ENCODE measurements at places on chromosomes 11 and 22.

DNA sequence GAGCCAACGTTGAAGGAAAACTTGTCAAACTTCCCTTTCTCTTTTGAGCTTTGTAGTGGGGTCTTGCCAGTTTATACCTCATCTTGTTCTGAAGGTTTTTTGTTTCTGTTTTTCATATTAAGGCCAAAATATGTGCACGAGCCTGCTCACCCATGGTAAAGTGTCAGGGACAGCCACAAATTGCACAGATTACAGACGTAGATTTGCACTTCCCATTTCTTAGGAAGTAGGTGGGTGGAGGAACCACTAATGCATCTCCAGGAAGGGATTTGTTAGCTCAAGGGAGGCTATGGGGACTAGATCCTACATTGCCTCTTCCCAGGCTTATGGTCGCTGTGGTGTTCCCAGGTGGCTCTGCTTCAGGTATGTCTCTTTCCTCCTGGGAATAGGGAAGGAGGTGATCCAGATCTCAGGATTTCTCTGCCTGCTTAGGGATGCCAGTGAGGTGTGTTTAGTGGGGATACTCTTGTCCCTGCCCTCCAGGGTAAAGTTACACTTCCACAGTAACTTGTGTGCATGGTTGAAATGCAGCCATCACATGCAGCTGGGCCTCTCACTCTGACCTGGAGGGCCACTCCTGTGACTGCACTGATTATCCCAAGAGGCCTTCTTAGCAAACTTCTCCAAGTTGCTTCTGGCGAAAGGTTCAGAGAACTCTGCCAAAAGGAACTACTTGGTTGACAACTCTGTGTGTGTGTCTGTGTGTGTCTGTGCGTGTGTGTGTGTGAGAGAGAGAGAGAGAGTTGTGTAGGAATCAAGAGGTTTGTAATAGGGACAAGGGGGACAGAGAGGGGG lies 9.8 kb downstream of the PPFIBP2 start:
- no peak for DNase-seq

DNA sequence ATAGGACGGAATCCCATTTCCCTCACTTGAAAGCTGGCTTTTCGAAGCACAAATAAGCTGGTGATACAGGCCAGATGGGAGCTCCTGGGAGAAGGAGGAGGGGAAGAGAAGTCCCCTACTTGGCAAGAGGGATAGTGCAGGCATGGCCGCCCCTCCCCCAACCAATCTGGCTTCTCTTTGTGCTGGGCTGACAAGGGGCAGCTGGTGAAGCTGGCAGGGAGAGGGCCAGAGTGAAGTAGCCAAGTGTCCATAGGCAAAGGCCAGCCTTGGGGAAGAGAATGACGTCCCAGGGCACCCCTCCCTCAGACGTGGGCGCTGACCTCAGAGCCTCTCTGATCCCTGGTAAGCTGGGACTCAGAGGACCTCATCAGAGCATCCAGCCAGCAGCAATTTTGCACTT lies 78.7 kb upstream of the GRAMD1B start:
- no peak for DNase-seq

DNA sequence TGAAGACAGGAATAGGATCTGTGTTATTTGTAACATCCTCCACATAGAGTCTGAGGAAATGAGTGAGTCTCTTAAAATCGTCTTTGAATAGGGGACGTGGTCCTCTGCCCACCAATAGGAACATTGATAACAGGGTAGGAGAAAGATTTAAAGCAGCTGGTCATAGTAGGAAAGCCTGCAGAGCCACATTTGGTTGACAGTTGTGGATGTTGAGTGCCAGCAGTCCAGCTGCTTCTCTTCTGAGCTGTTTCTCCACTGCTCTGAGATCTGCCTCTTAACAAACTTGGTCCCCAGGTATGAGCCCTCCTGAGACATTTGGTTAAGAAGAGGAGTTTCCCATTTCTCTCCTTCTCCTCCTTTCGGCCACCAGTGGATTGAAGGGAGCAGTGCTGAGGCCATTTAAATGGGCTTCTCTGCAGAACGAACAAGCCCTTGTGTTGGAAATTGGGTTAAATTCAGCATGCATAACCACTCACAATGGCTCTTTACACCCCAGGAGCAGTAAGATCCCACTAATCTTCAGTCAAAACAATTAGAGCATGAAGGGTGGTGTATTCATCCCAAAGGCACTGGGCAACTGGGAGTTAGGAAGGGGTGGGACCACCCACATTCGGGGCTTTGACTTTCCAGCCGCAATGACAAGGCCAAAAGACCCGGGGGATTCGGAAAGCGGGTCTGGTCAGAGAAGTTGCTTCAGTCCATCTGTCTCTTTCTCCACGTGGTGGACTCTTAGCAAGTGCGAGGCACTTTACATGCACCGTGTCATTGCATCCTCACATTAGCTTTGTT lies 32.3 kb downstream of the MIAT start:
- DNase-seq, result no peak

DNA sequence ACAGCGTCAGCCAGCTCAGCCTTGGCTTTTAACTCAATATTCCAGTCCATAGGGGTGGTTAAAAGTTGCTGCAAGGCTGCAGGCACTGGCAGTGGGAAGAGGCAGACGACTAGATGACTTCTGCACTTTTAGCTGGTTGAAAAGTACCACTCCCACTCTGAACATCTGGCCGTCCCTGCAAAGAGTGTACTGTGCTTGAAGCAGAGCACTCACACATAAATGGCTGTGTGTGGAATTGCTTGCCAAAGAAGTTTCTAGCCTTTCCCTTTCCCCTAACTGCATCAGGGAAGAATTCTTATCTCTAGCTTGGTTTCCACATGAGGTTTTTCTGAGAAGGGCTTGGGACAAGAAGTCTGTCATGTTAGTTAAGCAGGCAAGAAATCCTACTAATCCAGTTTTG lies 5.1 kb upstream of the PHLDB1 start:
- no peak for DNase-seq

GRCh38 chr11:232783-233565 lies 3.2 kb downstream of the SIRT3 start:
- no peak for DNase-seq

DNA sequence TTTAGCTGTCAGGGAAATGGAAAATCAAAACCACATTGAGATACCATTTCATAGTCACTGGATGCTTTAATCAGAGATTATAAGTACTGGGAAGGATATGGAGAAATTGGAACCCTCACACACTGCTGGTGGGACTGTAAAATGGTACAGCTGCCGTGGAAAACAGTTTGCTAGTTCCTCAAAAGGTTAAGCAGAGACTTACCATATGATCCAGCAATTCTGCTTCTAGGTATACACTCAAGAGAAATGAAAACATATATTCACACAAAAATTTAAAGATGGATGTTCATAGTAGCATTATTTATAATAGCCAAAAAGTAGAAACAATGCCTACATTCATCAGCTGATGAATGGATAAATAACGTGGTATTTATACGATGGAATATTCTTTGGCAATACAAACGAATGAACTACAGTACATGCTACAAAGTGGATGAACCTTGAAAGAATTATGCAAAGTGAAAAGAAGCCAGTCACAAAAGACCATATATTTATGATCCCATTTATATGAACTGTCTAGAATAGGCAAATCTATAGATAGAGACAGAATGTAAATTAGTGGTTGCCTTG lies 23.0 kb downstream of the RNF121 start:
- no peak for DNase-seq

- no peak for DNase-seq
Measured at GRCh38 chr11:123822599-123822998, 16.4 kb upstream of the OR6M1 start.

DNA sequence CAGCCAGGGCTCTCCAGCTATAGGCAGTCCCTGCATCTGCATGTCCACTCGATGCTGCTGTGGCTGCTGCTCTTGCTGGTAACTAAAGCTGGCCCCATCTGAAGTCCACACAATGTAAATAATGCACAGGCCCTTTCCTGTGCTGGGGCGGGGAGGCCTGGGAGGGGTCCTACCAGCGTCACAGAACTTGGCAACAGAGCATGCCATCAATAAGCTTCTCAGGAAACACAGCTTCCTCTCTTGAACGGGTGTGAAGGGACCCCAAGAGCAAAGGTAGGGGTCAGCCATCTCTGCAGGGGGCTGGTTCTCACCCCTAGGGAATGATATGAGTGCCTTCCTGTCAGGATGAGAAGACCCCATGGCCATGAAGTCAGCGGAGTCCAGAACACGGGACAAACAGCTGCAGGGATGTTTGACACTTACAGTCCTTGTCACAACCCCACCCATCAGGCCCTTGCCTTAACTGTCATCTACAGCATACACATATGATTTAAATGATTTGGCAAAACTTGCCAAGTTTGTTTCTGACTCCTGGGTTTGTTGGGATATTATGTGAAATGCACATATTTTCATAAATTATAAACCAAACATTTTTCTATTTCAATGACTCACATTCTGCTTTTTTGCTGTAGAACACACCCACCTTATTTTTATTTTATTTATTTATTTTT lies 39.1 kb upstream of the LYVE1 start:
- DNase-seq, result no peak

GRCh38 chr11:60710482-60710881 lies 11.1 kb downstream of the MS4A8 start:
- peak; percentile 39 for DNase-seq

DNA sequence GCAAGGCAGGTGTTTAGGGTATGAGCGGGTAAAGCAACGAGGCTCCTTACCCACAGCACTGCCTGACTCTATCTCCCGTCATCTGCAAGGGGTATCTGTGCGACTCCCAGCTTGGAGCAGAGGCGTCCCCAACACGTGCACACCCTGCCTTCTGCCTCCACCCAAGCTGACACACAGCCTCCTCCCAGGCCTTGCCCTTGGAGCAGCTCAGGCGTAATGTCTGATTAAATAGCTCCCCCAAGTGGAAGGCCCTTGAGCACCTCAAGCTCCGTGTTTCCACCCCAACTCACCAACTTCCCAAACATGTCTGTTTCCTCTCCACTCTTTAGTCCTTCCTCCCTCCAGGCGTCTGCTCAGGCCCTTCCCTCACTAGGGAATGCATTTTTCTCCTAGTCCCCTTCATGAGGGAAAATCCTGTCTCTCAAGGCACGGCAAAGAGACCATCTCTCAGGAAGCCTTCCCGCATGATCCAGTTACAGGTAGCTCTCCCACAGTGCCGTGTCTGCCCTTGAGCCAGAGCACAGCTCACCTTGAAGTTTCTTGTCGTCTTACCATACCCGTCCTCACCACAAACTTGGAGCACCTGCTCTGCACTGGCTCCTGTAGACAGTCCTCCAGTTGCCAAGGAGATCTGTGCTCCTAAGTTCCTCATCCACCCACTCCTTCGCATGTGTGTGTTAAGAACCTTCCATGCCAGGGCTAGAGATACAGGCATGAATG lies 15.8 kb downstream of the CYB5R2 start:
- no peak for DNase-seq

GRCh38 chr11:1234054-1234720 lies 11.3 kb downstream of the MUC5B start:
- DNase-seq, result no peak

DNA sequence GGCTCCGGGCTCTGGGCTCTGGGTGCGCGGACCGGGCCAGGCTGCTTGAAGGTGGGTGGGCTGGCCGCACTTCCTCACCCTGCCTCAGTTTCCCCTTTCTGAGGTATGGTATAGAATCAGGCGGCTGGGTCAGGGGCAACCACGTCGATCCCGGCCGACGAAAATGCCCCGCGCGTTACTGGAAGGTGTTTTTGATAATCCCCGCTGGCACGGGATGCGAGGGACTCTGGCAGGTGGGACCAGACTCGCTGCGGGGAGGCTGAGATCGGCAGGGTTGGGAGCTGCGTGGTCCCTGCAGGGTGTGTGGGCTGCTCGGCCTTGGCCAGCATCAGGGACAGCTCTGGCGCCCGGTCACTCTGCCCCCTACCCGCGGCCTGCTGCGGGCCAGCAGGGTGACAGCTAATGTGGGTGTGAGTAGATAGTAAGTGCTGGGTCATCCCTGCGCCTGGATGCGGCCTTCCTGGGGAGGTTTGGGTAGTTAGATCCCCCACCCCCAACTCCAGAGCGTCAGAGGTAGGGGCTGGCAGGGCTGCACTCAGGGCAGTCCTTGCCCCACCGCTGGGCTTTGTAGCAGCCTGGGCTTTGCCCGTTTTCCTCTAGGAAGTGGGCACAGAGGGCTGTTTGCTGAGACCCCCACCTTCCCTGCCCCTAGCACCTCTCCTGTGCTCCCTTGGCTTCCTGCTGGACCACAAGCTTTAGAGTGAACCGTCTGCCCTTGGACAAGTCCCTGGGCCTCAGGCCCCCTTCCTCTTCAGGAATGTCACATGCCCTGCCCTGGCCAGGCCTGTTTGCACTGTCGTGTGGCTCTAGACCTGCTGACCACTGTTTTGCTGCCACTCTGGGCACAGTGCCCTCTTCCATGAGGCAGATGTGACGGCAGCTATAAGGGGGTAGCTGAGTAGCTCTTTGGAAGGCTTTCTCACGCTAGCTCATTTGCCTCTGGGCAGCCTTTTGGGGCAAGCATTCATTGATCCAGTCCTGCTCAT lies 579 bp downstream of the TANGO2 start:
- peak; percentile 31 for DNase-seq

DNA sequence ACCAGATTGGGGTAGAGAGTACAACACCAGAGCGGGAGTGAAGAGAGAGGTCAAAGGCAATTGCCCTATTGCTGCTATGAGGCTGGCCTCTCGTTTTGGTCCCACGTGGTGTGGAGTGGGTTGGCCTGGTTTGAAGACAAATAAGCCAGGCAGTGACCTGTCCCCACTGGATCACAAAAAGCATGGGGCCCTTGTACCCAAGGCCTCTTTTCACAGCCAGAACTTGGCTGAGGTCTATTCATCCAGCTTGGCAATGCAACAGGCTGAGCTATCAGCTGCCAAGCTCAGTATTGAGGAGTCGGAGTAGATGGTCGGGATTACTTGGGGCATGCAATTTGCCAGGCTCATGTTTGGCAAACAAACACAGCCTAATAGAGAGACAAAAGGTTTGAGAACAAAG lies 19.2 kb upstream of the GALNT18 start:
- no peak for DNase-seq

DNA sequence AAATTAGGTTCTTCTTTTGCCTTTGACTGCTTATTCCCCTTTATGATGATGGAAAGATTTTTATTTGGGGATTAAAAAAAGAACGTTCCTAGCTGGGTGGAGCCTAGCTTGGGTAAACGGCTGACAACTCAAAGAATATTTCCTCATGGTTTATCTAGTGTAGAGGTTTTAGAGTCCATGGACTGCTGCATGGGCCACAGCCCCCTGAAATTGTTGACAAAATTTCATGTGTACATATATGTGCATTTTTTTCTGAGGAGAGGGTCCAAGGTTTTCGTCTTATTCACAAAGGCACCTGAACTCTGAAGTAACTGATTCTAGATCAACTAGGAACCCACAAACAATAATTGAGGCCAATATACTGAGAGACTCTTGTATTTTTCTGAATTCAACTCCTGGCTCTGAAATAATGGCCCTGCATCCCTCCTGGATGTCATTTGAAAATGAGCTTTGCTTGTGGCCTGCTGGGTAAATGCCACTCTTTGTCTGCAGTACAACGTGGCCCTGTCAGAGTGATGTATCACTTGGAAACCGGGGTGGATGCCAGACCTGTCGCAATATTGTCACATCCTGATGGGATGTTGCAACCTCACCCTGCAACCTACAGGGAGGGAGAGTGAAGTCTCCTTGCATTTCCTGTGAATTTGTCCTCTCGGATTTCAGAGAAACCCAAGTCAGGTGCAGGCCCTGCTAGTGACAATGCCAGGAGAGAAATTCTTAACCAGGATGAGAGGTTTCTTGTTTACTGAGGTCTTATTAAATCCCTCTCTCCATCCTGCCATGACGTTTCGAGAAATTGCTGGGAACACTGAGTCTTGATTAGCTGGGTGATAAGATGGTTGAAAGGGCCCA lies 33.8 kb downstream of the EHF start:
- DNase-seq, result no peak

DNA sequence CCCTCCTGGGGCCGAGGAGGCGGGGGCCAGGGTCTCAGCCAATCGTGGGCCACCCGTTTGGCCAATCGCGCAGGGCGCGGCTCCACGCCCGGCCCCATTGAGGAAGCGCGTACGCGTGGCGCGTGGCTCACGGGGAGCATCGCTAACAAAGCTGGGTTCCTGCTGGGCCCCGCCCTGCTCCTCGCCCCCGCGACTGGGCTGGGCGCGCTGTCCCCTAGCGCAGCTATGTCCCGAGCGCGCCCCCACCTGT lies 614 bp upstream of the ASCL2 start:
- no peak for DNase-seq

All from NCI-H146 (cell line).